ENCODE measurements at places on chromosomes 3 and 15.

DNA sequence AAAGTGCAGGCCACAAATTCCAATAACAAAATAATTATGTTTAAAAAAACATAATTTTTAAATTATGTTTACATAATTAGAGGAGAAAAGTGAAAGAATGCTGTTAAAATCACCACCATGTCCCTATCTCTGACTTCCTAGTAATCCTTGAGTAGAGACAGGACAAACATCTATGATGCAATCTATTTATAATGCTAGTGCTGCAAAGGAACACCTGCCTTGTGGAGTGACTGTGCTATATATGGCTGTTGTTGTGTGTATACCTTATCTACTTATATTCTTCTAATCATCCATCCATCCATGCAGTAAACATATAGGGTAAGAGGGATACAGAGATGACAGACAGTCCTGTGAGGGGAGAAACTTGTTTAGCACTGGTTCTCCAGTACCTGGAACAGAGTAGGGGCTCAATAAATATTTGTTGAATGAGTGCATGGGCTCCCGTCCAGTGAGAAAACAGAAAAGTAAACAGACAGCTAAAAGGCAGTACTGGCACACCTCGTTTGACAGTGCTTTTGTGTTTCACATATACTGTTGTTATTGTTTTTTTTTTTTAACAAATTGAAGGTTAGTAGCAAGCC, 229.3 kb upstream of the UBE2E1 start:
- DNase-seq = no peak

GRCh38 chr3:39780352-39780751, 29.1 kb upstream of the MYRIP start:
- no peak for DNase-seq

GRCh38 chr3:58308728-58309127, 2.4 kb downstream of the HTD2 start:
- no peak for DNase-seq

DNA sequence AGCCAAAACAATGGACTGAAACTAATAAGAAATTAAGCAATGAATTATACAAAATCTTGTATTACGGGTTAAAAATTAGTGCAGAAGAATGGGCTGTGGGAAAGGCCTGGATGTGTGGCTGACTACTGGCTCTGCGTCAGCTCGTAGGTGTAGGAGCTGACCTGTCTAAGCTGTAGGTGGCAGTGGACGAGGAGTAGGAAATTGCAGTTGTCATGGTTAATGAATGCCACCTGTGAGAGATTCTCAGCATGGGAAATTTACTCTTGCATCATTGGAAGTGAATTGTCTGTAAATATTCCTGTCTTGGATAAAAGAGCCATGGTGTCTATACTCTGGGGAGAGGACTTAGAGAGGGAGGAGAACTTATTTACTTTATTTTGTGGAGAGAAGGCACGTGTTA, 23.4 kb downstream of the CHRNA7 start:
- DNase-seq = no peak

DNA sequence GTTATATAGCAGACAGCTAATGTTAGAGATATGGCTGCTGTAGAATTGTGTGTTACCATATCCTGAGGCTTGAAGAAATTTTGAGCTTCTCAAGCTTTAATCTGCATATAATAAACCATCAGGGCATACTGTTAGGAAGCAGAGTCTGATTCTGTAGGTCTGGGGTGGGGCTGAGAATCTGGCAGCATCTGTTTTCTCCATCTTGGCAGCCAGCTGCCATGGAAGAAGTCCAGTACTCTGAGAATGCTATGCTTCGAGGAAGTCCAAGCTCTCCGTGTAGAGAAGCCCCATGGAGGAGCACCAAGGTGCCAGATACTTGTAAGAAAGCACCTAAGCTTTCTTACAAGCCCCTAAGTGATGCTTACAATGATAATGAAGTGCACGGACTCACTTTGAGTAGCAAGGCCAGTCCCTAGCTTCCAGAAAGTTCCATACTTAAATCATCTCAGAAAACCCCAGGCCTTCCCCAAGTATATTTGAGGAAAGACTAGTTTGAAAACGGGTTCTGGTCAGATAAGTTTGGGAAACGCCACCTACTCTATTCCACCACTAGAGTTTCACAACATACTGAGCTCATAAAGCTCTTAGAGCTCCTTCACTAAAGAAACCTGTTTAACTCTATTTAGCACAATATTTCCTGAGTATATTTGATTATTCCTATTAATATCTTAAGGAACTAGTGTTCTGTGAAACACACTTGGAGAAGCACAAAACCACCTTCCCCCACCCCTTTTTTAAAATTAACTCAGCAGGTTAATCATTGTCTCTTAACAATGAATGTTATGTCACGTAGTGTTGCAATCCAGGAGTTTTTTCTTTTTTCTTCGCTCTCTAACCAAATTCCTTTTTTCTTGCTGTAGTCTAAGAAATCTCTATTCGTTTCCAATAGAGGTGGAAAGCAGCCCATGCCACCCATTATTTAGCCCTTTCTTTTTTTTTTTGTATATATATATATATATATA, 59.9 kb upstream of the RASGRP1 start:
- DNase-seq = no peak

GRCh38 chr3:56173601-56174000, 294.7 kb downstream of the ERC2 start:
- DNase-seq = no peak

DNA sequence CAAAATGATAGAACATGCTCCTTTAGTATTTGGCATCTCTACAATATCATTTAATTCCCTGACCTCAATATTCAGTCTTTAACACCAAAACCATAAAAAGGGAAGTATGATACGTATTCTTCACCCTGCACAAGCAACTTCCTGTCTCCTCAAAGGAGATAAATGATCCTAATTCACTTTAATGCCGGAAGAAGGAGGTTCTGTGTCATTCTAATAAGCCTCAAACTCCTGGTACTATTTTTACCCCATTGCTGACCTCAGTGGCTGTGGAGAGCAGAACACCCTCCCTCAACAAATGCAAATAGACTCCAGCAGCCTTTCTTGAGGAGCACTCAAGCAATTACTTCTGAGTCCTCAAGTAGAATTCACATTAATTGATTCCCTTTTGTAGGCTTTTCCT, 173.3 kb downstream of the TMEM108 start:
- DNase-seq = no peak

- no peak for DNase-seq
Measured at GRCh38 chr3:59809710-59810444, 760.1 kb upstream of the CFAP20DC start.
